IMR-90 (cell line): ENCODE measurements at places on chromosomes 7 and 10. TPM values are rescaled to one million over a fixed set of nuclear protein-coding genes. Genes with fewer than 3 reads are reported as not detected.

STEAP1B gene
- total RNA-seq: 13.8 and 21.1 TPM in 2 replicates

LRIT2 gene
- not detected in 2 replicates for total RNA-seq

LIPM gene
- total RNA-seq: not detected in 2 replicates

PIK3AP1 gene
- total RNA-seq: under 0.01 and 0.28 TPM in 2 replicates

CLIP2 gene
- total RNA-seq: 18.1 and 20.3 TPM in 2 replicates

ANKRD30A gene
- total RNA-seq: not detected in 2 replicates

SEMA3A gene
- 187 and 213 TPM in 2 replicates for total RNA-seq
